GM12891 (cell line): ENCODE measurements at places on chromosomes 13 and 19.

GRCh38 chr19:50861496-50862286 lies 7.0 kb downstream of the KLK3 start:
- no peak for DNase-seq

GRCh38 chr19:38209671-38210457 lies 14.2 kb downstream of the DPF1 start:
- no peak for DNase-seq

- DNase-seq: no peak
Observed at GRCh38 chr13:100213576-100213975, 124.7 kb downstream of the PCCA start.

DNA sequence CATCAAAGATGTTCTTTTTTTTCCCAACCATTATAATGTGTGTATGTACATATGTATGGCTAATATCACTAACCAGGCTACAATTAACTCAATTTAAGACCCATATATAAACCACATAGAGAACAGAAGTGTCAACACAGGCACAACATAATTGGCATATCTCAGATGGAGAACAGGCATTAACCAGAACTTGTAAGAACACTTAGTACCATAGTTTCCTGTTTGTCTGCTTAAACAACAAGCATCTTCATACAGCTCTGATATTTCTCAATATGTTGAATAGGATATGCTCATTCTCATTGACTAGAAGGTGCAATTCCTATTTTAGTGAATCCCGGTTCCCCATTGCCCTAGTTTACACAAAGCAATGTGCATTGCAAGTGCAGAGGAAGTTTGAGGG lies 116.9 kb upstream of the EDNRB start:
- no peak for DNase-seq

GRCh38 chr19:33274663-33275558 lies 27.4 kb downstream of the CEBPA start:
- DNase-seq: no peak

GRCh38 chr19:33572929-33573328 lies 48.8 kb upstream of the CHST8 start:
- DNase-seq: no peak

DNA sequence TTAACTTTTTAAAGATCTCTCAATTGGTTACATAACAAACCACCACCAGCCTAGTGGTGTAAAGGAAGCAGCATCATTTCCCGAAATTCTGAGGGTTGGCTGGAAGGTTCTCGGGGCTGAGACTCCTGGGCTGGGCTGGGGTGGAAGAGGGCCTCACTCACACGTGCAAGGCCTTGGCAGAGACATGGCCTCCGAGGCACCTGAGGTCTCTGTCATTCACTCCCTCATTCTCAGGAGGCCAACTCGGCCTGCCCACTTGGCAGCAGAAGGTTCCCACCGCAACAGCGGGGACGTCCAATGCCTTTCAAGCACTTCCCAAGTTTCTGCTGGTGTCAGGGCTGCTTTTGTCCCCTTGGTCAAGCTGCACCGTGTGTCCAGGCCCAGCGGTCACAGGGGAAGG lies 18.6 kb upstream of the RASA3 start:
- DNase-seq: no peak

DNA sequence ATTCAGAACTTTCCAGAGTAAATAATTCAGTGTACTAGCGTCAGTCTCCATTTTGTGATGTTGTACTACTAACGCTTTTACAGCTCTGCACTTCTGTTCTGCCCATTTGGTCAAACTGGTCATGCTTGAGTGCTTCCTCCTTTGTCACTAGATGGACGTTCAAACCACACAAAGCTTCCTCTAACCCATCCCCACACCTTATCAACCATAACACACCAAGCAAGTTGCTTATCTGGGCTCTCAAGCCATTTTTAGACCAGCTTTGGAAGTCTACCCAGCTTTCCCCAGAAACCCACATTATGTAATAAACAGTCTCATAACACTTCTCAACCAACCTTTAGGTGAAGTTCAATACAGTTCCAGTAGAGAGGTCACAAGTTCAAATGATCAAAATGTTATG lies 2.3 kb upstream of the ZNF347 start:
- no peak for DNase-seq

- DNase-seq: no peak
Observed at GRCh38 chr13:110398564-110399507, 91.8 kb downstream of the COL4A2 start.

DNA sequence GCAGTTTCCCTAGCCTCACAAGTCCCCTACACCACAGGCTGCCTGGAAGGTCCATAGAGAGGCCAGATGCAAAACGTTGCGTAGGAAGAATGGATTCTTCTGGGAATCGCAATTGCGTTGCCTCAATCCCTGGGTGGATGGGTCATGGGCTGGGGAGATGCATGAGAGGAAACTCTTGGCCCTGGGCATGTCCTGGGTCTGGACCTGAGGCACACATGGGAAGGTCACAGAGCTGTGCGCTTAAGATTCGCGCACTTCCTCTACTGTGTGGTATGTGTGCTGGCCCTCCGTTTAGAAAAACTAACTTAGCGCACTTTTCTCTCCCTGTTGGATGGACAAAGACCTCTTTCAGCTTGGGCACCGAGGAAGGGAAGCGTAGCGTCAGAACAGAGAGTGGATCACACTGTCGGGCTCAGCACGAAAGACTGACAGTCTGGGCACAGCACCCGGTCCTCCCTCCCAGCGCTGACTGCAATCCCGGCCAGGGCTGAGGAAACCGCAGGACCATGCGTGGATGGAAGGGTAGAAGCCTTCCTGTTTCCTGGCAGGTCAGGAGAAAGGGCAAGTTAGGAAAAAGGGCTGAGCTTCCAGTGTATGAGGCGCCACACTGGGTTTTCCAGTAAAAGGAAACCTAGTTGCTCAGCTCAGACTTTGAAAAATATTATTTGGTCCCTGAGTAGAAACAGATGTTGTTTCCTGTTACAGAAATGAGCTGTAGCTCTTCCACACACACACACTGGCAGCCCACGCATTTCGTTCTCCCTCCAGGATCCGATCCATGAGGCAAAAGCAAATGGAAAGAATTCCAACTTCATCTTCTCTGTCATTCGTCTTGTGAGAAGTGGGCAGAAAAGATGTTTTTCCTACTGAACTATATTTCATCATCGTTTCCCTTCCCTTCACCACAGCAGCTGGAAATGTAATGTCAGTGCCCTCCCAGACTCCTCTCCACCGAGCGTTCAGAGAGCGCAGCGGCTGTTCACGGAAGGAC lies 86.0 kb downstream of the ING1 start:
- no peak for DNase-seq

GRCh38 chr19:51114087-51114729 lies 6.0 kb upstream of the CTU1 start:
- DNase-seq: no peak

DNA sequence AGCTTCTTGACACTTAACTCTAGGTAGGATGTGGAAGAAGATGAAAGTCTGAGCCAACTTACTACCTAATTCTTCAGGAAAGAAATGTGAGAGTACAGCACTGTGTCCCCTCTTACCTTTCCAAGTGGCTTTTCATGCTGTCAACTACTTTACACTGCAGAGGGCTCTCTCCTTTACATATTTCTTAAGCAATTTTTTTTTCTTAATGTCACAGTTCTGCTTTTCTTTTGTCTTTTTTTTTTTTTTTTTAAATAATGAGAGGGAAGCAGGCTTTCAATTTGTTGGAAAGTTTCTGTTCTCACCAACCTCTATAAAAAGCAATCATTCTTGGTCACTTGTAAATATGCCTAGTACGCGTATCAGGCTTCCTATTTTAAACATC lies 212.7 kb upstream of the MIR17HG start:
- DNase-seq: no peak

DNA sequence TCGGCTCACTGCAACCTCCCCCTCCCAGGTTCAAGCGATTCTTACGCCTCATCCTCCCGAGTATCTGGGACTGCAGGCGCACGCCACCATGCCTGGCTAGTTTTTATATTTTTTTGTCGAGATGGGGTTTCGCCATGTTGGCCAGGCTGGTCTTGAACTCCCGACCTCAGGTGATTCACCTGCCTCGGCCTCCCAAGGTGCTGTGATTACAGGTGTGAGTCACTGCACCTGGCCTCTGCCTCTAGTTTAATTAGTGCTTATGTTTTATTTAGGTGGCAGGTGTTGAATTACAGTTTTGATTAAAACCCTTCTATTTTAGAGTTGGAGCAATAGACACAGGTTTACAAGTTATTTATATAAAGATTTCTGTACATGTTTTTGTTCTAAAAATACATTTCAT lies 42.8 kb downstream of the ATP11A start:
- no peak for DNase-seq

GRCh38 chr19:53537121-53537520 lies 824 bp upstream of the ZNF331 start:
- DNase-seq: no peak

GRCh38 chr13:21310220-21310619 lies 133.8 kb downstream of the MRPL57 start:
- DNase-seq: no peak

GRCh38 chr19:7492142-7492541 lies 3.3 kb upstream of the PEX11G start:
- no peak for DNase-seq

DNA sequence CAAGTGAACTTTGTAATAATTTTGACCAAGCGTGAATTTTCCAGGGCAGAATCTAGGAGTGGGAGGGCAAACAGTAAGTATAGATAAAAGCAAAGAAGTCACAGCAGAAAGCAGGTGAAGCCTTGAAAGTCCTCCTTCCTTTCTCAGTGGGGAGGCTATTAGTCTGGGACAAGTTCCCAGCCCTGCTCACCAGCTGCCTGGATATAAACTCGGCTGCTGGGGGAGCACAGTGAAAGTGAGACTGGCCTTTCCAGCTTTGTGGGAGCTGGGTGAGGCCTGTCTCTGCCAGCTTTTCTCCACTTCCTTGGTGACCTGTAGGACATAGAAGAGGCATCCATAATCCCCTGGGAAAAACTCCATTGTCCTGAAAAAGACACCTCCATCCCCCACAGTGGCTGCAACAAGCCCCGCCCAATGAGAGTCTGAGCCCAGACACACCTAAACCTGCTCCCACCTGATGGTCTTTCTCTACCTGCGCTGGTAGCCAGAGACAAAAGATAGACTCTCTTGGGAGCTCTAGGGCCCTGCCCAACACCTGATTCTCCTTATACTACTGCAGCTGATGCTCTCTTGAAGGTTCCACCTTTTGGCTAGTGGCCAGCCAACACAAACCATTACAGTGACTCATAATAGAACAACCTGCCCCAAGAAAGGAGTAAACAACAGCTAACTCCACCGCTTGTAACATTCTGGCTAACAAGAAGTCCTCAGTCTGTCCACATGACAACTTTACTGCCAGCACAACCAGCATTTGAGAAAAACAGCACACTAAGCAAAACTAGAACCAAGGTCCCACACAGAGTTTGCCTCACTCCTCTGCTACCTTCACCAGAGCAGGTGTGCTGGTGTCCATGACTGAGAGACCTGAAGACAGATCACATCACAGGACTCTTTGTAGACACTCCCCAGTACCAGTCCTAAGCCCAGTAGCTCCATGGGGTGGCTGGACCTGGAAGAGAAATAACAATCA lies 252.2 kb upstream of the SLITRK6 start:
- no peak for DNase-seq

- no peak for DNase-seq
Observed at GRCh38 chr19:2044709-2045500, 6.1 kb downstream of the MKNK2 start.

GRCh38 chr19:45180936-45181335 lies 2.4 kb downstream of the BLOC1S3 start:
- DNase-seq: no peak

GRCh38 chr13:72181661-72182060 lies 314.7 kb upstream of the DACH1 start:
- no peak for DNase-seq

DNA sequence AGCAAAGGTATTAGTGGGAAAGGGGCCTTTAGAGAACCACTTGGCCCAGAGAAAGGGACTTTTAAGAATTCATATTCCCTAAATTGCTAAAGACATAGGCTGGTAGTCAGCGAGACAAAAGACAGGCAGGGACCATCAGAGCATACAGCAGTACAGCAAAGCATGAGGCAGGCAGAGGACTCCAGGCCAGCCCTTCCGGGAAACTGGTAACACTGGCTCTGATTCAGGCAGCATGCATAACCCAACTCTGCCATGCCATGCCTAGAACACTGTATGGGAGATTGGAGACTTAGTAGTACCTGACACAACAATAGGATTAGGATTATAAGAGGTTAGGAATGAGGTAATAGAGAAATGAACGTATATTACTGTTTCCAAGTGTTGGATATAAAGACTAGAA lies 34.9 kb downstream of the CAB39L start:
- DNase-seq: no peak

GRCh38 chr13:96500953-96501352 lies 411.0 kb downstream of the HS6ST3 start:
- no peak for DNase-seq

DNA sequence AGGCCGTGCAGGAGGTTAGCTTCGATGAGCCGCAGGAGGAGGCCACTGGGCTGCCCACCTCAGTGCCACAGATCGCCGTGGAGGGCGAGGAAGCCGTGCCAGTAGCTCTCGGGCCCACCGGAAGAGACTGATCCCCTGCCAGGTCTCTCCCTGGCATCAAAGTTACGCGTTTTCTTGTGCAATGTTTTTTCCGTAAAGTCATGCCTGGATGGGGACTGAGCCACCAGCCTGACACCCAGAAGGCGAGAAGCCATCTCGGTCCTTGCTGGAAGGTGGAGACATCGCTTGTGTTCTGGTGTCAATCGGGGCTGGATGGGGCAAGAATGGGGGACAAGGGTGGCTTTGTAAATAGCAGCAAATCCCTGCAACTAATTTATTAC lies 3.4 kb upstream of the PIK3R2 start:
- DNase-seq: no peak

GRCh38 chr19:54189145-54189734 lies at the start of gene MBOAT7:
Gene MBOAT7, minus strand, starts transcription at chr19:54189580. Its CDS starts 1,072 bp downstream, at chr19:54188508.
- DNase-seq: peak; percentile 87

DNA sequence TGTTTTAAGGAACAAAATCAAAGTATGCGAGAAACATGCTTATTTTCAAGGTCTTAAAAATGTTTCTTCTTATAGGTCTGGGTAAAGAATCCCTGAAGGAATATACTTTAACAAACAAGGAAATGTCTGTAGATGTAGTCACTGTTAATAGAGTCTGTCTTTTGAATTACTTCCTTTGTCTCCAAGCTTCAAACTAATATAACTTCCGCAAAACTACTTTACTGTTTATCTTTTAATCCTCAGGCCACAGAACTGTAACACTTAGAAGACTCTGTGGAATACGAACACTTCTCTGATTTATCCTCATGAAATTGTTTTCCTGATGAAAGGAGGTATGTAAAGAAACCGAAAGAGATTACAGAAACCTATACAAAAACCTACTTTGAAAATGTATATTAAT lies 316.0 kb downstream of the PCDH9 start:
- DNase-seq: no peak

GRCh38 chr19:16454351-16454918 lies 17.3 kb downstream of the EPS15L1 start:
- DNase-seq: no peak

DNA sequence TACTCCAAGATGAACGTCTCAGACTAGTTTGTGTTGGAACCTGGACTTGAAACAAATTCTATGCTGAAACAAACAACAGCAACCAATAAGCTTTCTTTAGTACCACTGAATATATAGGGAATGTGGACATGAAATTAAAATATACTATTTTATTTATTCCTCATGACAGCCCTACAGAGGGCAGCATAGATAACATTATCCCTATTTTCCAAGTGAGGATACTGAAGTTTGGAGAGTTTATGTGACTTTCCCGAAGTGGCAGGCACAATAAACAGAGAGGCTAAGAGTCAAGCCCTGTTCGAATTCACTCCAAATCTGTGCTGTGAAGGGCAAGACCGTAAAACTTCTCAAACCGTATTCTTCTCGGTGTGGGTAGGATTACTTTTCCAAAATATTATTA lies 509.9 kb upstream of the GPC6 start:
- no peak for DNase-seq
